ENCODE measurements at places on chromosomes 16 and 17.
A peak's percentile ranks its signal among the peaks of the same experiment; 100 is the strongest.

GRCh38 chr16:54750249-54750648 is 180.4 kb upstream of the IRX5 start:
- DNase-seq, result no peak

DNA sequence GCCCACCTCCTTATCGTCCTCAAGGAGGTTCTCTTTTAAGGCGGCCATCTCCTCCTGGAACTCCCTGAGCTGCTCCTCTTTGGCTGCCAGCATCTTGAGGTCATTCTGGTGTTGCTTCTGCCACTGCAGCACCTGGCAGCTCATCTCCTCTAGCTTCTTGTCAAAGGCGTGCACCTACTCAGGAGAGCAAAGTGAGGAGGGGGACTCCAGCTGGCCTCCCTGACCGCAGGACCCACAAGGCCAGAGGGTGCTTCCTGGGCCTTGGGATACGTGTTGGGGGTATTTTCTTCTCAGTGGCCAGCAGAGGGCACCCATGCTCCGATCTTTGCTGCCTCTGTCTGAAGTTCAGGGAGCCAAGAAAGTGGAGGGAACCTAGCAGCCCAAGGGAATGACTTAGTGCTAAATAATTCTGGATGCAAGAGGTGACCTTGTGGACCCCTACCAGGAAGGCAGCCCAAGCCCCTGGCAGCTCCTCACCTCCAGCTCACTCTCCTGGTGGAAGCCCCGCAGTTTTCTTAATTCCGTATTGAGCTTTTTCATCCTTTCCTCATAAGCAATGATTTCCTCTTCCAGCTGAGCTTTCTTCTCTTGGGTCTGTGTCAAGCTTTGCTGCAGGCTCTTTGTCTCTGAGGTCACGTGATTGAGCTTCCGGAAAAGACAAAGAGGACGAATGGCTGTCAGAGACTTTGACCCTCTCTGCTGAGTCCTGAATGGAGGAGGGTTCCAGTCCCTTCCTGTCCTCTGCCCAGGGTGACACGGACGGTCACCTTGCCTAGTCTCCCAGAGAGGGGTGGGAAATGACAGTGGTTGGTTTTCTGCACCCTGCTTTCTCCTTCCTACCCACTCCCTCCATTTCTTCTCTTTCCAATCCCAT is 31.4 kb downstream of the DHX38 start:
- peak; percentile 65 for DNase-seq

DNA sequence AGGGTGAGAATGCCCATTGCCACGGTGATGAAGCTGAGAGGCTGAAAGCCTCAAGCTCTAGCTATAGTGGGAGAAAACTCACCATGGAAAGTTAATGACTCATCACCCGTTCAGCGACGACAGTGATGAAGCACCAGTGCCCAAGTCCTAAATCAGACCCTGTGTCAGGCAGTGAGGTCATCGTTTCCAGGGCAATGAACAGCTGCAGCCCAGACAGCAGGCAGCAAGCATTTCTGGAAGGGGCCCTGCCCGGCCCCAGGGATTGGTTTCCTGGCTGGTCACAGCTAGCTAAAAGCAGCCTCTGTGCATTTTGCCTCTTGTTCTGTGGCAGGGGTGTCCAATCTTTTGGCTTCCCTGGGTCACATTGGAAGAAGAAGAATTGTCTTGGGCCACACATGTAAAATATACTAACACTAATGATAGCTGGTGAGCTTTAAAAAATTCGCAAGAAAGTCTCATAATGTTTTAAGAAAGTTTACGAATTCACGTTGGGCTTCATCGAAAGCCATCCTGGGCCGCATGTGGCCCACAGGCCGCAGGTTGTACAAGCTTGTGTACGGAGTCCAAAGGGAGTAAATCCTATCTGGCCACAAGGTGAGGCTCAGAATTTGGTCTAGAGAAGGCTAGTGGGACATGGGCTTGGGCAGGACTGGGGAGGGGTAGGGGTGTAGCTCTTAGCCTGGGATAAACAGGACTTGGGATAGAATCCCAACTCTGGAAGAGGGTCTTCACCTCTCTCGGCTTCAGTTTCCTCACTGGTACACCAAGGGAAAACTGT is 40.6 kb downstream of the MIS12 start:
- peak; percentile 52 for DNase-seq

DNA sequence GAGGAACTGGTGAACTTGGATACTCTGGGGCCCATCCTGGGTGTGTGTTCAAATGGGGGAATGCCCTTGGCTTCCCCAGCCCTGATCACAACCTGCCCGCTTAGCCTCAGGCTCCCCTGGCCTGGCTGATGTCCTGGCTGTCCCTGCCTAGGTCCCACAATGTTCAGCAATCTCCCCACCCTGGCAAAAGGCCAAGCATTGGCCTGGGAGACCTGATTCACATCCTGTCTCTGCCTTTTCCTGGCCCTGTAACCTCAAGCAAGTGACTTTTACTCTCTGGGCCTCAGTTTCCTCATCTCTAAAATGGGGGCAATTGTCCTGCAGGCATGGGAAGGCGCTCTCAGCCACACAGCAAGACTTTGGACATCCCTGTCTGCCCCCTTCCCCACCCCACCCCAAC is 14.4 kb downstream of the CPNE2 start:
- DNase-seq, result no peak

GRCh38 chr16:72939247-72939646 is 108.7 kb downstream of the ZFHX3 start:
- no peak for DNase-seq

DNA sequence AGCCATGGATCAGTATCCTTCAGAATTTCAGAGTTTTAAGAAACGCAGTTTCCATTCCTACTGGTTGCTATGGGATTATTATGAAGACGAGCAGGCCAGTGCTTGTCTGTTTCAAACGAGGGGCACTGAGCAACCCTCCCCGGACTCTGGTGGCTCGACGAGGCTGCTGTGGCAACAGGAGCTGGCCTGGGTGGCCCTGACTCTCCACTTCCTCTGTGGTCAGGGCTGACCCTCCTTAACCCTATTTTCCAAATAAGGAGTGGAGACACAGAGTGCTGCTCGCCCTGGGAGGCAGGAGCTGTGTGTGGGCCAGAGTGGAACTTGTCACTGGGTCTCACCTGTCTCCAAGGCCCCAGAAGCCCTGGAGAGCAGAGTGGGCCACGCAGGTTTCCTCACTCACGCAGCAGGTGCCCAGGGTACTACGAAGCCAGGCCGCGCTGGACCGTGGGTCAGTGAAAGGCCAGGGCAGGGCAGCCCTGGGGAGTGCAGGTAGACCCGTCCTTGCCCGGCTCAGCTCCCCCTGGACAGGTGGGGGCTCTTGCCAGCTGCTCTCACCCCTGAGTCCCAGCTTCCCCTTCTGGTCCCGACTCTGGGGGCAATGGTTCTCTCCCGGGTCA is 3.3 kb downstream of the GALNS start:
- DNase-seq, result no peak

GRCh38 chr17:3873862-3874261 is 19.0 kb downstream of the CAMKK1 start:
- DNase-seq, result no peak

DNA sequence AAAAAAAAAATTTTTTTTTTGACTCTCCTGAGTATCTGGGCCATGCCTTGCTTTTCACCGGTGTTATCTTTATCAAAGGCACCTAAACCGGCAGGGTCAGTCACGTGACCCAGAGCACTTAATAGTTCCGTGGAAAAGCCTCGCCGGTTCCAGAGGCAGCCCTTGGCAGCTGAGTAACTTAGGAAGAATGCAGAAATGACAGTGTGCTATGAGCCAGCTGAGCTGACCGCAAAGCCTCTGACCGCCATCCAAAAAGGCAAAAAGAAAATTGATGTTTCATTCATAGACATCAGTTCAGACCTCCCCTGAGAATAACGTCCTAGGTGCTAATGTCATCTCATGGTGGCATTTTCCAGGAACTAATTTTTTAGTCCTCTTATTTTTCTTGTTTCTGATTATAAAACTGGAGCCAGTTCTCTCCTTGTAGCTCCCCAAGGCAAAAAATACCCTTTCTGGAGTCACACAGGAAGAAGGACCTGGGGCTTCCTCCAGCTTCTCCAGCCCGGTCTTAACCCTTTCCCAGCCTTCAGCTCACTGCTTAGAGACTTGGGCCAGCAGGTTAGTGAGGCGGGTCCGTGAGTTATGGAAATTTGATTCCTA is 122.6 kb downstream of the SOCS1 start:
- DNase-seq, result no peak

DNA sequence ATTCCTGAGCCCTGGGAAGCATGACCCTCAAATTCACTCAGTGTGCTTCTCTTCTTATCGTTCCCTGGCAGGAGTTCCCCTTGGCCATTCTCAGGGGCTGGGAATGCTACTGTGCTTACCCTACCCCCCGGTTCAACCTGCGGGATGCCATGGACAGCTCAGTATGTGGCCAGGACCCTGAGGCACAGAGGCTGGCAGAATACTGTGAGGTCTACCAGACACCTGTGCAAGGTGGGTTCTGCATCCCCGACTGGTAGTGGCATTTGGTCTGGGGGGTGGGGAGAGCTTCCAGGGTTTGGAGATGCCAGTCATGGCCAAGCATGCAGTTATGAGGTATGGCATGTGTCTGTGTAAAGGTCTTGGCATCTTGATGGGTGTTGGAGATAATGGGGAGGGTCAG is 39.4 kb downstream of the WSCD1 start:
- DNase-seq, result no peak

GRCh38 chr16:78176435-78176834 is 77.0 kb downstream of the WWOX start:
- no peak for DNase-seq

DNA sequence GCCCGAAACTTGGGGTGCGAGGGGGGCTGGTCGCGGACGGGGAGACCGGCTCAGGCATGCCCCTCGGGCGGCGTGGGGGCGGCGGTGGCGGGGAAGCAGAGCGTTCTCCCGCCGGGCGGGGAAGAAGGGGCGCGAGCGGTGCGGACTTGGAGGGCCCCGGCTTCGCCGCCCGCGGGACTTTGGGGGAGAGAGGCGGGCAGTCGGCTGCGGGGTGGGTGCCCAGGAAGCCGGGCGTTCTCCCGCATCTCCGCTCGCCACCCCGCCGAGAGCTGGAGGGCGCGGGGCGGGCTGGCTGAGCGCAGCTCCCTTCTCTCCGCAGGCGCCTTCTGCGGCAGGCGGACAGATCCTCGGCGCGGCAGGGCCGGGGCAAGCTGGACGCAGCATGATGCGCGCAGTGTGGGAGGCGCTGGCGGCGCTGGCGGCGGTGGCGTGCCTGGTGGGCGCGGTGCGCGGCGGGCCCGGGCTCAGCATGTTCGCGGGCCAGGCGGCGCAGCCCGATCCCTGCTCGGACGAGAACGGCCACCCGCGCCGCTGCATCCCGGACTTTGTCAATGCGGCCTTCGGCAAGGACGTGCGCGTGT is 772 bp downstream of the NTN1 start:
- DNase-seq, result no peak

DNA sequence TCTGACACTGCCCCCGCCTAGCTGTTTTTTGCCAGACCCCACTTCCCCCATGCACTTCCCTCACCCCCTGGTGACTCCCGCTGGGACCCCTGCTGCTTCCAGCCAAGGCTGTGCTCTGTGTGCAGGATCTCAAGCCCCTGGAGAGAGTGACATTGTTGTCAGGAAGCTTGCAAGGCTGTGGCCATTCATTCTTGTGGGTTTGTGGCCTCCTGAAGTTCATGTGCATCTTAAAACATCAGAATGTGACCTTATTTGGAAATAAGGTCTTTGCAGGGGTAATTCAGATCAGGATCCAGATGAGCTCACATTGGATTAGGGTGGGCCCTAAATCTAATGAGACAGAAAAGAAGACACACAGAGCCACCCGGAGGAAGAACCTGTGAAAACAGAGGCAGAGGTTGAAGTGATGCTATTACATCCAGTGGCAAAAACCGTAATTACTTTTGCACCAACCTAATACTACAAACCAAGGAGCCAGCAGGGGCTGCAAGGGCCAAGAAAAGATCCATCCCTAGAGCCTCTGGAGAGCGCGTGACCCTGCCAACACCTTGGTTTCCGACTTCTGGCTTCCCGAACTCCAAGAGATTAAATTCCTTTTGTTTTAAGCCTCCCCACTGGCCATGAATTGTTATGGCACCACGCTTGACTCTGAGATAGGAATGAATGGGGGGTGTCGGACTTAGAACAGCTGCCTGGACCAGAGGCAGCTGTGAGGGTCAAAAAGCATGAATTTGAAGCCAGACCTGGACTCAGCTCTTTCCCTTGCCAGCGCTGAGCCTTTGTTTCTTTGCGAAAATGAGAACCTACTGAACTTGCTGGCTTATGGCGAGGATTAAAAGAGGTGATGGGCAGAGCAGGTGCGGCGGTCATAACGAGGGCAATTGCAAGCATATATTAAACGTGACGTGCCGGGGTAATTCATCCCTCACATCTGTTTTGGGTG is 75.5 kb downstream of the BMERB1 start:
- DNase-seq, result no peak

GRCh38 chr16:53041320-53042051 is 11.2 kb downstream of the CHD9NB start:
- no peak for DNase-seq

DNA sequence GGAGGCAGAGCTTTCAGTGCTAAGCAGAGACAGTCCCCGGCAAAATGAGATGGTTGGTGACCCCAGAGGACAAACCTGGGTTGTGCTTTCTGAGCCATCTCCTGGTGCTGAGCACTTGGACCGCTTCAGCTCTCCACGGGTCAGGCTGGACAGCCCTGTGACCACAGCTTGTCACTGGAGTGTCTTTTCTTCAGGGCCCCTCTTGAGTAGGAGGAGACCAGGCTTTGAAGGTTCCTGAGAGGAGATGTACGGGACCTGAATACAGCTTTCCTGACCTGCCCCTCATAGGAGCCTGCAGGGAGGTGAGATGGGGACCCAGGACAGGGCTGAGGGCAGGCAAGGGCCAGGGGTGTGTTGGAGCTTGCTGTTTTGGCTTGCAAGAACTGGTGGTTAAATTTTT is 17.8 kb upstream of the ADGRG1 start:
- no peak for DNase-seq

- DNase-seq, result peak; percentile 17
Observed at GRCh38 chr17:15233022-15233805, 31.9 kb downstream of the PMP22 start.

GRCh38 chr16:11994143-11995119 is 17.9 kb downstream of the SNX29 start:
- peak; percentile 60 for DNase-seq

DNA sequence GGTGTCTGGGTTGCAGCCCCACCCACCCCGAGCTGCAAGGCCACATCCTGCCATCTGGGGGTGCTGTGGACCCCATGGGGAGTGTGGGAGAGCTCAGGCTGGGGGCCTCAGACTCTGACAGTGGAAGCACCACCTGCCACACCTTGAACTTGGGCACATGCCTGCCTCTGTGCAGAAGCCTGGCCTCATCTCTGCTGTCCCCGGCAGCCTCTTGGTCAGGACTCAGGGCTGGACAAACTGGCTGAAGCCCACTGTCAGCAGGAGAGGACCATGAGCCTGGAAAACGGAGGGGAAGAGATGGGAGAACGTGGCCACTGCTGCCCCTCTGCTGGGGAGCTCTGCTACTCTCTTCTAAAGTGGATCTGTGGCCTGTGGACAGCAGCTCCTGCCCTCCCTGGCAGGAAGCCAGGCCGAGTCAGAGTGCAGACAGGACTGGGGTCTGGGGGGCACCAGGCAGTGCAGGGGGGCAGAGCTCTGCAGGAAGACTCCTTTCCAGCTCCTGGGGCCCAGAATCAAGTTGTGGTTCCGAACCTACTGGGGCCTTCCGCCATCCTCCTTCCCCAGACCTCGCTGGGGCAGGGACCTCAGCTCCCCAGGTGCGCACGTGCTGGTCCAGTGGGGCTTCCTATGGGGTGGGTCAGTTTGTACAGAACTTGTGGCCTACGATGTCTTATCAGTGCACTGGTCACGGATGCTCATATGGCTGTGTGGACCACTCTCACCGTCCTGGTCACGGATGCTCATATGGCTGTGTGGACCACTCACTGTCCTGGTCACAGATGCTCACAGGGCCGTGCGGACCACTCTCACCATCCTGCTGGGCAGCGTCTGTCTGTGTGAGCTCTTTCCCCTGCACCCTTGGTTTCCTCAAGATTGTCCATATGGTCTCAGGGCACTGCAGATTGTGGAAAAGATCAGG is 207.7 kb downstream of the LAT start:
- no peak for DNase-seq

All from hippocampal formation (tissue), 2 donors.